ENCODE measurements at places on chromosomes 11 and 22. TPM values are rescaled to one million over a fixed set of nuclear protein-coding genes. Genes with fewer than 3 reads are reported as not detected.

Gene NRIP3
- 34.8 TPM for total RNA-seq

Gene CYTH4
- total RNA-seq: 1.7 TPM

Gene INS
- total RNA-seq: not detected

Gene OR56A1
- under 0.01 TPM for total RNA-seq

Gene TRIM44
- 28.9 TPM for total RNA-seq

Gene MYO7A
- 0.40 TPM for total RNA-seq

Gene KRTAP5-10
- not detected for total RNA-seq

Gene PGA4
- not detected for total RNA-seq
